Stimulated activated CD4-positive, alpha-beta T cell treated with anti-CD3 and anti-CD28 coated beads, Interleukin-4, amount 100 ng/mL, for 4 hours (primary cell): ENCODE measurements at places on chromosomes 1 and 21.

DNA sequence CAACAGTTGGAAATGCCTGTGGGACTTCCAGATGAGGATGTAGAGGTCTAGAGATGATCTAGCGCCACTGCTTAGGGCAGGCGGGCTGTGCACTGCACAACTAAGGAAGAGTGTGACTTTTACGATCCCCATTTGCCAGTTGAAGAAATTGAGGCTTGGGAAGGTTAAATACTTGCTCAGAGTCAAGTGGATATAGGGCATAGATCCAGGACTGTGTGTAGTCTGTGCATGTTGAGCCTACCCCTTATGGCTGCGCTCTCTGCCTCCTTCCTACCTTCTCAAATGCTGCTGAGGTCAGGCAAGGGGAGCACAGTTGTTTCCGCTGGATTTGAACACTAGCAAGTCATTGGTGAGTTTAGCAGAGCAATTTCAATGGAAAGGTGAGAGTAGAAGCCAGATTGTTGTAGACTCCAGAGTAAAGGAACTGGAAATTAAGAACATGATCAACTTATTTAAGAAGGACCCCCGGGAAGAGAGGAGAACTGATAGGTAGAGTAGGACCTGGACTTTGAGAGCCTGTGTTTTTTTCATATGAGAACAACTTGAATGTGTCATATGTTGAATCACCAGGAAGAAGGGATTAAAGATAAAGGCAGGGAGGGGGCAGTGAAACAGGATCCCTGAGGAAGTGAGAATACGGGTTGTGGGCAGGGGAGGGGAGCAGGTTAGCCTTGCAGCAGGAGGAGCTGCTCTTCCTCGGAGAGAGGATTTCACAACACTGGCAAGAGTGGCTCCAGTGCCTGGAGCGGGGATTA lies 2.7 kb downstream of the CAPN2 start:
- DNase-seq = no peak

DNA sequence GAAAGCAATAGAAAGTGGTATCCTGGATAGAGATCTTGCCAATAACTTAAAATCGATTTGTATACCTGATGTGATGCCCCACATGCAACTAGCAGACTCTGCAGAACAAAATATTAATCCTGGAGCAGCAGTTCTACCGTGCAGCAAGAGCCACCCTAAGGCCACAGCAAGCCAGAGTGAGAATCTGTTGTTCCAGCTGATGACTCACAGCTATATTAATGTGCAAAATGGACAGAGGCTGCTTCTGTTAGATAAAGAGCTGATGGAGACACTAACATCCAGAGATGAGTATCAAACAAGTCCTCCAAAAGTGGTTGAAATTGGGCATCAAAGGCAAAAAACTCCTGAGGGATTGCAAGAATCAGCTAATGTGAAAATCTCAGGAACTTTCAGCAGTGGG lies 127.8 kb downstream of the MACF1 start:
- DNase-seq = no peak

- peak; percentile 34 for DNase-seq
Observed at GRCh38 chr21:25563361-25564116, 43.7 kb downstream of the MRPL39 start.

GRCh38 chr1:217703326-217703725 lies 72.2 kb downstream of the SPATA17 start:
- DNase-seq = no peak

- no peak for DNase-seq
Observed at GRCh38 chr1:48450505-48450904, 21.5 kb downstream of the SPATA6 start.

DNA sequence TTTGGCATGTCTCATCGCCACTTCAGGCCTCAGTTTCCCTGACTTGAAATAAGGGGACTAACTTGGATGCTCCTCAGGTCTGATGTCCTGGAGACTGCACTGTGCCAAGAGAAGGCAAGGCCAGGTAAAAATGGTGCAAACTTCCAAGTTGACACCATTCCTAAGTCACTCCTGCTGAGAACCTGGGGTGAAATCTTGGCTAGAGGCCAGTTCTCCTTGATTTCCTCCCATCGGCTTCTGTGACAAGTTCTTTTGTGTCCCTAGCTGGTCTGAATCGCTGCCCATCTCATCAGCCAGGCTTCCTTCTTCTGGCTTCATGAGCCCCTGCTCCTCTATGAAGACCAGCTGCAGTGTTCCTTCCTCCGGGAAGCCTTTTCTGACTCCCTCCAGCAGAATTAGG lies 48.6 kb upstream of the ID3 start:
- no peak for DNase-seq

DNA sequence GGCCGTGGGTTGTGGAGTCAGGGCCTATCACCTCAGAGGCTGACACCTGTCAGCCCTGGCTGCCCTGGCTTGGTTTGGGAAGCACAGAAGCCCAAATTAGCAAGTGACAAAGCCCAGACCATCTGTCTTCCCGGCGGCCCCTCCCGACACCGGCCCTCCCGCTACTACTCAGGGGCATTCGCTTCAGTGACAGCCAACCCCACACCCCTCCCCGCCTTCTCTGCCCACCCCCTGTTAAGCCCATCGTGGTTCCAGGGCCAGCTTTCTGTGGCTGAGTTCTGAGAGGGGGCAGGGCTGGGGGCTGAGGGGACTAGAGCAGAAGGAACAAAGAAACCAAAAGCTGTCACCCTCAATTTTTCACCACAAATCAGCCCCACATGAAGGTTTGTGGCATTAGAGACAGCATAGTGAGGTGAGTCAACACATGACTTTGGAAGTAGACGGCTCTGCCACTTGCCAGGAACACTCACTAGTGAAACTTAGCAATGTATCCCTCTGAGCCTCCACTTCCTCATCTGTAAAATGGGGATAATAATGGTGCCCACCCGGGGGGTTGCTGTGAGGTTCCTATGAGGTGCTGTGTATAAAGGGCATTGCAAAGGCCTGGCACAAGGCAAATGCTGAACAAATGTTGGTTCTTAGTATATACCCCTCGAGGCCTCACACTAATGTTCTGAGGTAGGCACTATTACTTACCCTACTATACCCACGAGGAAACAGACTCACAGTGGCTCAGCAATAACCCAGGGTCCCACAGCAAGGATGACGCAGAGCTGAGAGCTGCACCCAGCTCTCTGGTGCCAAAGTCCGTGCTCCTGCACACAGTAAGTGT lies 5.2 kb upstream of the TNNI1 start:
- no peak for DNase-seq

GRCh38 chr1:4670265-4670664 lies 15.9 kb downstream of the AJAP1 start:
- no peak for DNase-seq

DNA sequence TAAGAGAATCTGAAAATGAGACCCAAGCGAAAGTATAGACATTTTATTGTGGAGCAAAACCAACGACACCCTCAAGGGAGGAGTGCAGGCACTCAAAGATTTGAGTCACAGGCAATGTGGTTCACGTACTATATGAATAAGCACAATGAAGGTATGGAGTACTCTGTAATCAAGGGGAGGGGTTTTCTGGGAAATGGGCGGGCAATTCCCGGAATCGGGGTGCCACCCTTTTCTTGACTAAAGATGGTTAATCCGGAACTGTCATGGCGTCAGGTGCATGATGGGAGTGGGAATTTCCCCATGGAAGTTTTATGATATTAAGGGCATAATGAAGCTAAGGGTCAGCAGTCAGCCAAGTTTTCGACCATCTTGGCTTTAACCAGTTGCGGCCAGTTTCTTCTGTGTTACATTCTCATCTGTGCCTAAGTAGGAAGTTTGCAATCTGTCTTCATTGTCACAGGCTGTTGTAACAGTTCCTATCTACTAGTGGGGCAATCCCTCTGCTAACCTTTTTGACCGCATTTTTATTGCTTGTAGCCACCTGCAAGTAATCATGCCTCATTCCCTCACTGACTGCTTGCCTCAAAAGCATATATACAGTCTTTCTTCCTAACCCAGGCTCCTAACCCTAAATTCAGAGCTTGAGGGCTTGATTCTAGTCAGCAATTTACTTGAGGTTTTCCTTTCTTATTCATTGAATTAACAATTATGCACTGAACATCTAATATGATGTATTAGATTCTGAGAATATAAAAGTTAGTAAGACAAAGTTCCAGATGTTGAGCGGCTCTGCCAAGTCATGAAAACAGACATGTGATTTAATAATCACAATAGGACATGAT lies 775 bp upstream of the AIM2 start:
- DNase-seq = peak; percentile 88
